ENCODE measurements at places on chromosomes 7 and 10. TPM values are rescaled to one million over a fixed set of nuclear protein-coding genes. Genes with fewer than 3 reads are reported as not detected.

Gene PTTG1IP2
- total RNA-seq: not detected

DNA sequence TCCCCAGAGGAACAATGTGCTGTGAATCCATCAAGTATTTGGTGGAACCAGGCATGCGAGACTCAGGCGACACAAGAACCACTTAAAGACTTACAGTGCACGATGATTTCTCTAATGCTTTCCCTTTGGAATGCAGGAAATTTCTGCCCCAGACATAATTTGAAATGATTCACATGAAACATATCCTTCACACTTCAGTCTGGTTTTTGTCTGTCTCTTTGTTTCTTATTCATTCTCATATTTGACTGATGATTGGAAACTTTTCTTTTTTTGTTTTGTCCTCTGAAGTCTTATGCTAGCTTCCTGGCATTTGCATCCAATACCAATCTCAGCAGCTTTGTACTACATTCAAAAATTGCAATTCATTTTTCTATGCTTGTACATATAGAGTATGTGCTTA, 502.8 kb downstream of the PHTF2 start:
- no peak overlapping the region for H3K4me3 ChIP-seq
- H3K27me3 ChIP-seq: no peaks in the 10 kb centered on the region
- DNase-seq: no peak
- no peak overlapping the region for H3K27ac ChIP-seq
- no peaks in the 10 kb centered on the region for H3K4me1 ChIP-seq

GRCh38 chr7:158730383-158731346, 26.1 kb upstream of the NCAPG2 start:
- H3K4me1 ChIP-seq: no peaks in the 10 kb centered on the region
- DNase-seq: no peak
- peaks cover 9% of the 10 kb centered on the region for H3K36me3 ChIP-seq
- H3K27me3 ChIP-seq: no peaks in the 10 kb centered on the region

Gene STAG3
- 3.7 TPM for total RNA-seq

DNA sequence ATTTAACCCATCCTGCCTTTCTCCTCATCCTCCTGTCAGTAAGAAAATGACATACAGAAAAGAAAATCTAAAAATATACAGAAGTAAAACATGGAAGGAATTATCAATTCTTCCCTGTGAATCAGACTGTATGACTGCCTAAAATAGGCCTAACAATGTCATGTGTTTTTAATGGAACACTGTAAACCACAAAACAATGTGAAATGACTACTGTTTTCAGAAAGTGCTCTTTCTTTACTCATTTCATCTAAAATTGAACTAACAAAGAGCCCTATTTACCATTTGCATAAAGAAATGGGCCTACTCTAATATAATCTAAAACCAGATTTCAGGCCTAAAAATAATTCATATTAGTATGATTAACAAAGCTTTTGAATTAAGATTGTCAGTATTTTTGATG, 35.7 kb downstream of the SEMA3E start:
- no peak for DNase-seq
- no peak overlapping the region for H3K27ac ChIP-seq
- H3K27me3 ChIP-seq: no peaks in the 10 kb centered on the region
- no peak overlapping the region for H3K4me3 ChIP-seq

Gene NEUROG3
- total RNA-seq: not detected

DNA sequence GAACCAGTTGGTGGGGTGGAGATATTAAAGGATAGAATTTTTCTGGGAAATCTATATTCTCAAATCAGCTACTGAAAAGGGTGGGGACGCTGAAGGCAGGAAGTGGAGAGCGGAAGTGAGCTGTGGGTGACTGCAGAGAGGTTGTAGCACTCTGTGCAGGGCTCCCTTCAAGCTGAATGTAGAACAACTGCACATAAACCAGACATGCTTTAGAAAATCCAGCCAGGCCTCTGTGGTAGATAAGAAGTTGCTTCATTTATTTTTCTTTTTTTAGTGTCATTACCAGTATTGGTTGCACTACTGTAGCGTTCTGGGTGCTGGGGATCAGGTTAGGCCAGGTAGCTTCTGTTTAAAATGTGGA, 127.8 kb downstream of the CELF2 start:
- H3K4me1 ChIP-seq: no peaks in the 10 kb centered on the region
- H3K27me3 ChIP-seq: no peaks in the 10 kb centered on the region
- DNase-seq: no peak
- no peak overlapping the region for H3K27ac ChIP-seq
- H3K4me3 ChIP-seq: no peak overlapping the region
- H3K36me3 ChIP-seq: no peaks in the 10 kb centered on the region

Gene CDH23
- 6.4 TPM for total RNA-seq

DNA sequence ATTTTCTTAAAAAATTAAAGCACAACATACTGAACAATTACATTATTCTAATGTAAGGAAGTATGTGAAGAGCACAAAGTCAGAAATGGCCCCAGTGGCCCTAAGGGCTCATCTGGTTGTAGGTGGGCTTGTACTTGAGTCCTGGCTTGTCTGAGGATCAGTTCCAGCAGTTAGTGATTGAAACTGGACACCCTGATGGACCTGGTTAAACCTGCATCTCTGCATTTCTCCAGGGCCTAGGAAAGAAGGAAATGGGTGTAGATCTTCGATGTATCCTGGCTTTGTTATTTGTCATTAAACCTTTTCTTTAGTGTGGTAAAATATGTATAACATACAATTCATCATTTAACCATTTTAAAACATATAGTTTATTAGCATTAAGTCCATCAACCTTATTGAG, 9.7 kb upstream of the AKR1C2 start:
- no peaks in the 10 kb centered on the region for H3K36me3 ChIP-seq
- no peak overlapping the region for H3K4me3 ChIP-seq
- H3K27me3 ChIP-seq: no peaks in the 10 kb centered on the region
- no peak overlapping the region for H3K27ac ChIP-seq
- DNase-seq: no peak

DNA sequence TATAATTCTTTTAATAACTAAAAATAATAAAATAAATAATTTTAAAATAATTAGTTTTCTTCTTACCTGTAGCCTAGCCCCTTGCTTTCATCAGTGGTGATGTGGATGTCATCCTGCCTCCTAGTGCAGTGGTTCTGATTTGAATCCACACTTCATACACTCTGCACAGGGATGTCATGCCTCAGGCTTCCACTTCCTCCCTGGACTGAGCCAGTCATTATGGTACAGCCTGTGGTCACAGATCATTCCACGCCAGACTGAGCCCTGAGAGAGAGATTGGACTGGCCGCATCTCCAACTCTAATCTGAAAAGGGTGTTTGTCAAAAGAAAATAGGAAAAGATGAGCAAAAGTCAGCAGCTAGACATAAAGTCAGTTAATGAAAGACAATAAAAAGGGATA, 436.2 kb upstream of the IGFBP3 start:
- H3K36me3 ChIP-seq: no peaks in the 10 kb centered on the region
- no peak overlapping the region for H3K27ac ChIP-seq
- H3K4me3 ChIP-seq: no peak overlapping the region
- no peak for DNase-seq
- no peaks in the 10 kb centered on the region for H3K27me3 ChIP-seq

GRCh38 chr10:36446881-36447280, 678.5 kb upstream of the ANKRD30A start:
- H3K4me3 ChIP-seq: no peak overlapping the region
- H3K27me3 ChIP-seq: no peaks in the 10 kb centered on the region
- H3K36me3 ChIP-seq: no peaks in the 10 kb centered on the region
- no peak overlapping the region for H3K27ac ChIP-seq

DNA sequence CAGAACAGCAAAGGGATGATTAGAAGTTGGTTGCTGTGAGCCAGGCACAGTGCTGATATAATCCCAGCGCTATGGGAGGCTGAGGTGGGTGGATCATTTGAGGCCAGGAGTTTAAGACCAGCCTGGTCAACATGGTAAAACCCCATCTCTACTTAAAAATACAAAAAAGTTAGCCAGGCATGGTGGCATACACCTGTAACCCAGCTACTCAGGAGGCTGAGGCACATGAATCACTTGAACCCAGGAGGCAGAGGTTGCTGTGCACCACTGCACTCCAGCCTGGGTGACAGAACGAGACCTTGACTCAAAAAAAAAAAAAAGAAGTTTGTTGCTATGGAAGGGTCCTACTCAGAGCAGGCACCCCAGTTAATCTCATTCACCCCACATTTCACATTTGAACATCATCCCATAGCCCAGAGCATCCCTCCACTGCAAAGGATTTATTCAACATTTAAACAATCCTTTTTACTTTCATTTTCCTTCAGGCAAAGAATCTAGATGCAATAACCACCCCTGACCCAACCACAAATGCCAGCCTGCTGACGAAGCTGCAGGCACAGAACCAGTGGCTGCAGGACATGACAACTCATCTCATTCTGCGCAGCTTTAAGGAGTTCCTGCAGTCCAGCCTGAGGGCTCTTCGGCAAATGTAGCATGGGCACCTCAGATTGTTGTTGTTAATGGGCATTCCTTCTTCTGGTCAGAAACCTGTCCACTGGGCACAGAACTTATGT, 4.1 kb downstream of the IL6 start:
- no peaks in the 10 kb centered on the region for H3K36me3 ChIP-seq
- DNase-seq: no peak
- H3K27me3 ChIP-seq: no peaks in the 10 kb centered on the region

DNA sequence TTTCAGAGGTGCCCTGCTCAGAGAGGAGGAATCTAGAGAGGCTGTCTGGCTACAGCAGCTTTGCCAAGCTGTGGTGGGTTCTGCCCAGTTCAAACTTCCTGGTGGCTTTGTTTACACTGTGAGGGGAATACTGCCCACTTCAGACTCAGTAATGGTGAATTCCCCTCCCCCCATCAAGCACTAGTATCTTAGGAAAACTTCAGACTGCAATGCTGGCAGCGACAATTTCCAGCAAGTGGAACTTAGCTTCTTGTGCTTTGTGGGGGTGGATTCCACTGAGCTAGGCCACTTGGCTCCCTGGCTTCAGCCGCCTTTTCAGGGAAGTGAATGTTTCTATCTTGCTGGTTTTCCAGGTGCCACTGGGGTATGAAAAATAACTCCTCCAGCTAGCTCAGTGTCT, 42.8 kb downstream of the CYP2C8 start:
- no peaks in the 10 kb centered on the region for H3K36me3 ChIP-seq
- H3K27me3 ChIP-seq: no peaks in the 10 kb centered on the region
- no peak overlapping the region for H3K27ac ChIP-seq
- DNase-seq: no peak

Gene HOGA1
- 28.8 TPM for total RNA-seq

GRCh38 chr7:21972397-21972784, 26.7 kb upstream of the CDCA7L start:
- no peaks in the 10 kb centered on the region for H3K27me3 ChIP-seq
- H3K4me3 ChIP-seq: no peak overlapping the region
- no peak overlapping the region for H3K27ac ChIP-seq
- DNase-seq: no peak
- no peaks in the 10 kb centered on the region for H3K4me1 ChIP-seq

DNA sequence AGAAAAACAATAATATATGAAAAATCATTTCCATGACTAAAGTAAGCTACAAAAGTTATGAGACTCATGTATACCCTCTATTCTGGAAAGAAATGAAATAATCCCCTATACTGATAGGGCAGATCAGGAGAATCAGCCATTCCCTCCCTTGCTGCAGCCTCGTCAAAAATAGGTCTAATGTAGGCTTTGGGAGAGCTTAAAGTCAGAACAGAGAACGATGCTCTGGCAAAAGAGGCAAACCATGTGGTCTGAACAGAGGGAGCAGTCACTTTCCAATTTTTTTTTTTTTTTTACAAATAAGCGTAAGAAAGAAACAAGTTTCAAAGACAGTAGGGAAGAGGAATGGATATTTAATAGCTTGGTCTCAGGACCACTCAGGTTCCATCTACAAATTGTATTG, 462.2 kb upstream of the LRRTM3 start:
- H3K4me1 ChIP-seq: no peaks in the 10 kb centered on the region
- no peak overlapping the region for H3K4me3 ChIP-seq
- no peaks in the 10 kb centered on the region for H3K27me3 ChIP-seq
- no peaks in the 10 kb centered on the region for H3K36me3 ChIP-seq
- DNase-seq: no peak

- no peaks in the 10 kb centered on the region for H3K4me1 ChIP-seq
- no peaks in the 10 kb centered on the region for H3K36me3 ChIP-seq
- H3K4me3 ChIP-seq: no peak overlapping the region
- H3K27ac ChIP-seq: no peak overlapping the region
Observed at GRCh38 chr10:62715383-62715782, 89.1 kb upstream of the ADO start.

Gene STEAP4
- 80.2 TPM for total RNA-seq

Gene ZNF804B
- total RNA-seq: 0.19 TPM

GRCh38 chr7:135833642-135834041, 85.0 kb upstream of the FAM180A start:
- no peak overlapping the region for H3K27ac ChIP-seq
- no peak overlapping the region for H3K4me3 ChIP-seq
- no peaks in the 10 kb centered on the region for H3K36me3 ChIP-seq

GRCh38 chr7:51785876-51786275, 469.3 kb upstream of the COBL start:
- H3K4me1 ChIP-seq: no peaks in the 10 kb centered on the region
- no peaks in the 10 kb centered on the region for H3K27me3 ChIP-seq
- H3K4me3 ChIP-seq: no peak overlapping the region
- DNase-seq: no peak
- no peak overlapping the region for H3K27ac ChIP-seq
- H3K36me3 ChIP-seq: no peaks in the 10 kb centered on the region

GRCh38 chr10:75507469-75507868, 76.0 kb downstream of the LRMDA start:
- DNase-seq: no peak
- no peaks in the 10 kb centered on the region for H3K27me3 ChIP-seq
- H3K4me1 ChIP-seq: peaks cover 11% of the 10 kb centered on the region
- no peaks in the 10 kb centered on the region for H3K36me3 ChIP-seq

Gene UPK3BL2
- total RNA-seq: 21.6 TPM

GRCh38 chr7:3259711-3260400, 41.2 kb upstream of the SDK1 start:
- H3K27me3 ChIP-seq: no peaks in the 10 kb centered on the region
- no peaks in the 10 kb centered on the region for H3K4me1 ChIP-seq
- H3K27ac ChIP-seq: no peak overlapping the region
- H3K4me3 ChIP-seq: peak overlapping the region; percentile 59
- no peak for DNase-seq
- H3K36me3 ChIP-seq: no peaks in the 10 kb centered on the region

DNA sequence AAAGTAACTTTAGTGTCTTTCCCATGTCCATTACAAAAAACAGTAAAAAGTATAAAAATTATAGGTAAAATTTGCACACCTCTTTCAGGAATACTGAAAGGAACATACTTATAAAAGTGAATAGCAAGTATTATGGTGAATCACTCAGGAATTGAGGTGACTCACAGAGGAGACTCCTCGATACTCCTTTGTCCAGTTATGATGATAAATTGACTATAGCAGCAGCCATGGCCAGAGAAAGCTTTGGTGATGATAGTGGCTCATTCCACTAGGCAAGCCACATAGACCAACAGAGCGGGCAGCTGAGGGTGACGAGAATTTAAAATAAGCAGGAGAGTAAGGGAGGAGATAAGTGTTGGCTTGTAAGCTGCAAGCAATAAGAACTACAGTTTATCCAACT, 1231.1 kb upstream of the CELF2 start:
- no peak overlapping the region for H3K27ac ChIP-seq
- H3K4me1 ChIP-seq: no peaks in the 10 kb centered on the region
- H3K36me3 ChIP-seq: no peaks in the 10 kb centered on the region
- no peak overlapping the region for H3K4me3 ChIP-seq

- no peak overlapping the region for H3K27ac ChIP-seq
- peaks cover 5% of the 10 kb centered on the region for H3K4me1 ChIP-seq
- H3K36me3 ChIP-seq: no peaks in the 10 kb centered on the region
- H3K4me3 ChIP-seq: no peak overlapping the region
Observed at GRCh38 chr10:48458662-48459048, 146.2 kb downstream of the ARHGAP22 start.

Gene SLC16A9
- total RNA-seq: 15.5 TPM

All from kidney (tissue), 22 donors.